ENCODE measurements at places on chromosomes 12 and 14.

DNA sequence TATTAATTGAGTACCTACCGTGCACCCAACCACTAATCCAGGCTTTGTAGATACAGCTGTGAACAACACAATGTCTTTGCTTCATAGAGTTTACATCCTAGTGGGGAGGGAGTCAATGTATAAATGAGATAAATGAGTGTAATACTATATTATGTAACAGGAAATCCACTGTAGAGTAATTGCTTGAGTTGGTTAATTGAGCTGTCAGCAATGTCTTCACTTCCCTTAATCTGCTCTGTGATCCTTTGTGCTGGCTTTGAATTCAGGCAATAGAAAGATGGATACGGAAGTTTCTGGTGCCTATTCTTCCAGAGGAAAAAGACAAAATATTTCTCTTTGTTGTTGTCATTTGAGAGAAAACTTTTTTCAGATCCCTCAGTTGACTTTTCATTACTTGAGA, 104.0 kb upstream of the SLC16A7 start:
- no peak for DNase-seq

GRCh38 chr14:24463017-24463883, 20.7 kb upstream of the SDR39U1 start:
- no peak for DNase-seq

DNA sequence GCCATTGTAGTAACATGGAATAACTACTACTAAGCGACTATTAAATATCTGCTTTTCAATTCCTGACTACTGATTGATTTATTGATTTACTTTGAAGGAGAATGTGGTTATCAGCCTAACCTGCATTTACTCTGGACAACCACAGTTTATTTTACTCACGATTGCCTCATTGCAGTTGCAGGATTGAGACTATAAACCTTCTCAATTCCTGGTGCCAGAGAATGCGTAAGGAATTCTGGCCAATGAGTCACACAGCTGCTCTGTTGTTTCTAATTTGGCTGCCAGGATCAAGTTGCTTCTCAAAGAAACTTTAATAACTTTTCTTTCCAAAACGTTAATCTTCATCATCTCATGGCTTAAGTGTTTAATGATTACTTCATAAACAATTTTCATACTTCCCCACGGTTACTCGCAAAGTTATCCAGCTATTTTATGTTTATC, 13.1 kb upstream of the TMTC1 start:
- peak; percentile 11 for DNase-seq

DNA sequence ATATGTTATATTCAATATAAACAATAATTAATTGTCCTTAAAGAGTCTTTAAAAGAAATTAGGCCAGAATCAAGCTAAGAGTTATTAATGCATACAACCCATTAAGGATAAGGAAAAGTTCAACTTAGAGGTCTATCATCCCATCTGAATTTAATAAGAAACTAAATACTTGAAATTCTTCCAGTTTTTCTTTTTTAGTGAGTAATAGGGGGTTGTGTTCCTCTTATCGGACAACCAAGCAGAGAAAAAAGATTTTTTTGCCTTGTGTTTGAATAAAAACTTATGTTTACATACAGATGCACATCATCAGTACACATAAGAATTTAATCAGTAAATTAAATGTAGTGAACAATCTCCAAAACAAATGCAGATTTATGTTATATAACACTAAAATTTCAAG, 32.5 kb downstream of the PAWR start:
- DNase-seq, result no peak

GRCh38 chr12:104299842-104300481, 3.6 kb upstream of the EID3 start:
- DNase-seq, result no peak

DNA sequence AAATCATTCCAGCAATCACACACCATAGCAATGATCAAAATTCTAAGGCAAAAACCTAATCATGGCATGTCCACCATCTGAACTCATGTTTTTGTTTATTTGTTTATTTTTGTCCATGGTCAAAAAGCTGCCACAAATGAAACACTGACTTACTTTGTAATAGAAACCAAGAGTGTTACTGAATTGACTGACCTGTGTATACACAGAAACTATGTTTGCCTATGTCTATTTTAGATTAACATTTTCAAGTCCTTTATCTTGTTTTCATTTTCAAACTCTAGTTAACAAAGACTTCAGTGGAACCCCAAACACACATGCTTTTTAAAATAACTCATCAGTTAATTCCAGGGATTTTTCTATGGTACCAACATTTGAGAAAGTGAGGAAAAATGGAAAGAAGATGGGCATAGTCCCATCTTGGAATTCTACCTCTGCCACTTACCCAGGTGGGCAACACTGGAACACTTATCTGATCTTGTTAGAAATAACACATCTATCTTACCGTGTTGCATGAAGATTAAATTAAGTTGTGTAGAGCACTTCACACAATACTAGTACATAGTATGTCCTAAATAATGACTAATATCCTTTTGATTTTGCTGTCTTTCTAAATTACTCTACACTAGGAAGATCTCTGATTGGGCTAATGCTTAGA, 6.4 kb downstream of the LUM start:
- no peak for DNase-seq

DNA sequence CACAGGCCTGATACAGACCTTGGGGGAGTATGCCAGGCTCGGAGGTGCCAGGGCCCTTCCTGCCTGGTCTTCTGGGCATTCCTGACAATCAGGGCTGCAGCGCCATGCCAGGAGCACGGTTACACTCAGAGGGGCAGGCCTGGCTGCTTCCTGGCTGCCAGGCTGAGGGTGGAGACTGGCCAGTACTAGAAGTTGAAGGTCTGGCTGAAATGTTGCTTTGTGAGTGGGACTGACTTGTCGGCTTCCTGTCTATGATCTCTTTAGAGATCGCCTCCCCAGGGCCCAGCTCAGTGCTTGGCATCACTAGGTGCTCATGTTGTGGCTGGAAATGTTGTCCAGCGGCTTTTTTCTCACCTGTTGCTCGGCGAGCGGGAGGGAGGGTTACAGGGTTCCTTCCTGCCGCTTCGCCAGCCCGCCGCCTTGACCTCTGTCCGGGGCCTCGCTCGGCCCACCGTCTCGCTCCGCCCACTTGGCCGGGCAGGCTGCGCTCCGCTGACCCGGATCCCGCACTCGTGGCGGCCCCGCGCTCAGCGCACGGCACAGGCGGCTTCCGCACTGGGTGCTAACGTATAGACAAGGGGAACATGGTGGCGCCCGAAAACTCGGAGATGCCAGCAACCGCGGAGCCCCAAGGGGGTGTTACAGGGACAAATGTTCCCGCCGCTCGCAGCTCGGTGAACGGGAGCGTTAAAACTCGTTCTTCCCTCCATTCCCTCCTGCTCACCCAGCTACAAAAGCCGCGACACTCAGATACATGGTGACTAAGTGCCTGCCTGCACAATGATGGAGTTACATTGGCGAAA, 32.6 kb downstream of the PAPLN start:
- DNase-seq, result no peak

DNA sequence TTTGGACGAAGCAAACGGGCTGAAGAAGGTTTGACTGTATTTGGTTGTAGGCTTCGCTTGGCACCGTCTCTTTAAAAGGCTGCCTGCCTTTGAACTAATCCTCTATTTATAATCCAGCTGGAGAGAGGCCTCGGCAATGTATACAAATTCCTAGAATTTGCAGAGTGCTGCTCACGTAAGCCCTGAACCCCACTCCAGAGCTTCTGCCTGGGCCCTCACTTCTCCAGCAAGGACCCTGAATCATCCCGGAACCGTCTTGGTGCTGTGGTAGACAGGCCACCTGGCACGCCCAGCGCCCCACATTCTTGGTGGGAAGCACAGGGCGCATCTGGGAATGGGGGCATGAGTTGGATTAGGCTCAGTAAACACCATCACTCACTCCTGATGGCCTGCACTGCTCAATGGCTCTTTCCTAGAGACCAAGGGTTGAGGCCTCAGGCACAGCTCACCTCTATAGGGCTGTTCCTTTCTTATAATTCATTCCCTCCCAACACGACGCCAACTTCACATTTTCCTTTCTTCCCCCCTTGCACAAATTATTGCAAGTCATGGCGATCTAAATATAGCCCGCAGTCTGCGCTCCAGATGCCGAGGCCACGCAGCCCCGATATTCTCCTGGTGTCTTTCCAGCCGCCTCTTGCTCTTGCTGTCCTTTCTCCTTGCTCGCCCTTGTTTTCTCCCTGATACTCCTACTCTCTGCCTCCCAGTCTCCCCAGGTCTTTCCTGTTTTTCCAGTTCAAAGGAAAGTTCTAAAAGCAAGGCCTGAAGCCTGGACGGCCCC, 141.0 kb downstream of the ZFP36L1 start:
- no peak for DNase-seq

- no peak for DNase-seq
These were observed 21.0 kb upstream of the SLC6A12 start for GRCh38 chr12:234891-235415.

DNA sequence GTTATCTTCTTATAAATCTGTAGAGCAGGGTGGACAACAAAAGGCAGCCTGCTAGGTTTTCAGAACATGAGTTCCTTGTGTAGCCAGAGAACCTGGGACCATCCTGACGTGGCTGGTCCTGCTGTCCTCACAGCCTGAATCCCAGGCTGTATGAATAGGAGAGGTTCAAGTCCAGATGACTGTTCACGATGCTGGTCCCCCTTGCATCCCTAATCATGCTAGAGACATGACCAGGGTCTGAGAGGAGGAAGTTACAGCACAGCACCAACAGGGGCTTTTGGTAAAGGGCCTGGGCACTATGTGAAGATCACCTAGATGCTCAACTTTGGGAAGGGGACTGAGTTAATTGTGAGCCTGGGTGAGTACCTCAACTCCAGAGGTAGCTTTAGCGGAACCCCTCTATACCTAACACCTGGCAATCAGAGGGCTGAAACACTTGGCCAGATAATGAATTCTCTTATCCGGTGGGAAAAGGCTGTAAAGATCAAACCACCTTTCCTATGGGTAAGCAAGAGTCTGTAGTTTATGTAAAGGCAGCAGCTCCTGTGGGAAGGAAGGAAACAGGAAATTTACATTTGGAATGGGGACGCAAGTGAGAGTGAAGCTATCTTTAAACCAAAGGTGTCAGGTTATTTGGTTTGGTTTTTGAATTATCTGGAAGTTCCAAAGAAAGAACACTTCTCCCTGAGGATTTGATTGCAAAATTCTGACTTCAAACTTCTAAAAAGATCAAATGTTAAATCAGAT, 112.8 kb downstream of the DAD1 start:
- no peak for DNase-seq

- DNase-seq, result no peak
These were observed 448 bp downstream of the FBXL14 start for GRCh38 chr12:1594006-1594260.

DNA sequence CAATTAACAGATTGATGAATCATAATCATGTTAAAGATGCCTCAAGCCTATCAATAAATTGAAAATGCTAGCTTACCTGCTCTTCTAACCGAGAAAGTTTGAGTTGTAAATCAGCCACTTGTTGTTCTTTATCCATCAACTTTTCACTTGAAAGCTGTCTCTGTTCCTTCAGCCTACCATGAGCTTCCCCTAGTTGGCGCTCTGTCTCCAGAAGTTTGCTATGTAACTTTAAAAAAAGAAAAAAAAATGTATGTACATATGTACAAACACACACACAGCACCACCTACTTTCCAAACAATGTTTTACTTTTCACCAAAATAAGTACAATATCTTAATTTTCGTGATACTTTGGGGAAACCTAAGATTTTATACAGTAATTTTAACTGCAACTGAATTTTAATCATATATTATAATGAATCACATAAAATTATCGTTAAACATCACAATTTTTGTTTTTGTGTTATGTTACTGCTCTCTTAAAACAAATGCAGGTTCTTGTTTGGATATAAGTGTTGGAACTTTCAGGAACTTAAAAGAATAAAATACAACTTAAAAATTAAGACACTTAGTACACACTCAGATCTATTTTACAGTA, 101.2 kb downstream of the EEA1 start:
- DNase-seq, result peak; percentile 43

DNA sequence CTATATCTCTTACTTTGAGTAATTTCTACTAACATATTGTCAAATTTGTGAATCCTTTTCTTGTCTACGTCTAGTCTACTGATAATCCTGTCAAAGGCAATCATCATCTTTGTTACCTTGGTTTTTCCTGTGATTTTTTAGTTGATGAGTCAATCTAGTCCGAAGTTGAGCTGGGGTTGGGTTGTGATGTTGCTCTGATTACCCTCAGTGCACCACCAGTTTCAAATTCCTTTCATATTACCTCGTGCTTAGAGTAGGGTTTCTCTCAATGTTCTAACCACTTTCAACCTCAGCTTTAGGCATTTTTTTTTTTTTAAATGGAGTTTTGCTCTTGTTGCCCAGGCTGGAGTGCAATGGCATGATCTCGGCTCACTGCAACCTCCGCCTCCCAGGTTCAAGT, 186.8 kb downstream of the BTG1 start:
- no peak for DNase-seq

- no peak for DNase-seq
These were observed 11.7 kb upstream of the NFKBIA start for GRCh38 chr14:35416108-35416750.

DNA sequence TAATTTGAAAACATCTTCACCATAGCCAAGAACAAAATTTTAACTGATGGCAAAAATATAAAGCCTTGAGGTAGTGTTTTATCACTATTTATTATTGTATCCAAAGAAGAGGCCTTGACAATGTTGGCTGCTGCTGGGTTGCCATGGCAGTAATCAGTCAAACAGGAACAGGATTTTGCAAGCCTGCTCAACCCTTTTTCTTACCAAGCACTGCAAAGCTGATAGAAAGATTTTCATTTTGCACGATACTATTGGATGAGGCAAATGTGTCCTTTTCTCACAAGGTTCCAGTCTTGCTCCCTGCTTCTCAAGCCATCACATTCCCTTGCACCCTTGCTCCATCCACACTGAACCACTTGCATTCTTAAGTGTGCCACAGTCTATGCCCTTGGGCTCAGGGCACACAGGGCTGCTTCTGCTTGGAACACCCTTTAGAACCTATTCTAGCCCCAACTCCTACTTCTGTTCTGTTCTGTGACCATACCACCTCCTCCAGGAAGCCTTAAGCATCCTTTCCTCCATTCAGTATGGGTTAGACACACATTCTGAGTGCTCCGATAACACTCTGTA, 76.5 kb upstream of the AMIGO2 start:
- DNase-seq, result no peak

GRCh38 chr12:78293059-78293686, 462.5 kb downstream of the NAV3 start:
- DNase-seq, result peak; percentile 8

- DNase-seq, result peak; percentile 9
These were observed 1.1 kb downstream of the MIS18BP1 start for GRCh38 chr14:45251912-45252311.

- DNase-seq, result peak; percentile 69
These were observed 5.8 kb upstream of the TBPL2 start for GRCh38 chr14:55446127-55446736.

- DNase-seq, result no peak
These were observed 56.4 kb upstream of the ATP2A2 start for GRCh38 chr12:110224379-110225304.
